M059J (cell line): ENCODE measurements at places on chromosomes 1 and 21. TPM values are rescaled to one million over a fixed set of nuclear protein-coding genes. Genes with fewer than 3 reads are reported as not detected.

Gene HPDL
- not detected in 2 replicates for total RNA-seq

DNA sequence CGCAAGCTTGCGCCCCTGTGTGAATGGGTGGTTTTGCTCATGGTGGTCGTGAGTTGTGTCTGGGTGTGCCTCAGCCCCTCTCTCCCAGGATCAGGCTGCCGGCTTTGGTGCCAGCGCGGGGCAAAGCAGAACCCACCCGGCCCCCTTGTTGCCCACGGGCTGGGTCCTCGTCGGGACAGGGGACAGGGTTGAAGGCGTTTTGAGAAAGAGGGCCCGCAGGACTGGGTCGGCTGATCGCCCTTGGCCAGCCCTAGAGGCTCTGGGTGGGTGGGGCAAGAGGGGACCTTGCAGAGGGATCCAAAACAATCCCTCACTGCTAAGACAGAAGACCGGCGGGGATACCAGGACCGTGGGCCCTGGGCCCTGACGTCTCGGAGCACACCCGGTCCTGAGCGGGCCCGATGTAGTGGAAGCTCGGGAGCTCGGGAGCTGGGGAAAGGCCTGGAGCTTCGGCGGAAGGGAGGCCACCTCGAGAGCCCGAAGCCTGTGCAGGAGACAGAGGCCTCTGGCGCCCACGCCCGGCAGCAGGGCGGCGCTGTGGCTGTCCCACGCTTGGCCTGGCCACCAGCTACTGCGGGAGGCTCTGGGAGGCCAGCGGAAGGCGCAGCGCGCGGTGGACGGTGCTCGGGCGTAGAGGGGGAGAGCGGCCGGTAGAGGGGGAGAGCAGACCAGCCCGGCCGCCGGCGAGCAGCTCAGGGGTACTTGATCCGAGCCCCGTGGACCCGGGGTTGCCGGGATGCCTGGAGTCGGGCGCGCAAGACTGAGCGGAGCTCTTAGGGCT lies 2.8 kb upstream of the ZNF678 start:
- no peak for DNase-seq

Gene SV2A
- total RNA-seq = 13.1 and 20.5 TPM in 2 replicates

Gene CRYBG2
- 0.42 and 2.0 TPM in 2 replicates for total RNA-seq

Gene GABRD
- not detected in 2 replicates for total RNA-seq

Gene IGSF9
- total RNA-seq = 0.25 and 0.32 TPM in 2 replicates

DNA sequence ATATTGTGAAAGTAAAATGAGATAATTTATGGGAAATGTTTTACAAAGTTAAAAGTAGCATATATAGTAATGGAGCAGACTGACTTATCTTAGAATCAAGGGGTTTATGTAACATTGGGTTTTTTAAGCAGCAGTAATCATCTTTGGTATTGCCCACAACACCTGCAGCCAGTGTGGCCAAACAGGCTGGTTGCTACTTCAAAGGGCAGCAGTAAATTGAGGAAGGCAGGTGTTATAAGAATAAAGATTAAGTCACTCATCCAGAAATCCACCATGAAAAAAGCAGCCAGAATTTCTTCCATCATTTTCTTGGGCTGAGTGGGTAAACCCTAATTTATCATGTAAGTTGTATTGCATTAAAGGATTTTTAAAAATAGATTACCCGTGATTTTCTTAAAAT lies 16.7 kb downstream of the DYNLT5 start:
- no peak for DNase-seq

DNA sequence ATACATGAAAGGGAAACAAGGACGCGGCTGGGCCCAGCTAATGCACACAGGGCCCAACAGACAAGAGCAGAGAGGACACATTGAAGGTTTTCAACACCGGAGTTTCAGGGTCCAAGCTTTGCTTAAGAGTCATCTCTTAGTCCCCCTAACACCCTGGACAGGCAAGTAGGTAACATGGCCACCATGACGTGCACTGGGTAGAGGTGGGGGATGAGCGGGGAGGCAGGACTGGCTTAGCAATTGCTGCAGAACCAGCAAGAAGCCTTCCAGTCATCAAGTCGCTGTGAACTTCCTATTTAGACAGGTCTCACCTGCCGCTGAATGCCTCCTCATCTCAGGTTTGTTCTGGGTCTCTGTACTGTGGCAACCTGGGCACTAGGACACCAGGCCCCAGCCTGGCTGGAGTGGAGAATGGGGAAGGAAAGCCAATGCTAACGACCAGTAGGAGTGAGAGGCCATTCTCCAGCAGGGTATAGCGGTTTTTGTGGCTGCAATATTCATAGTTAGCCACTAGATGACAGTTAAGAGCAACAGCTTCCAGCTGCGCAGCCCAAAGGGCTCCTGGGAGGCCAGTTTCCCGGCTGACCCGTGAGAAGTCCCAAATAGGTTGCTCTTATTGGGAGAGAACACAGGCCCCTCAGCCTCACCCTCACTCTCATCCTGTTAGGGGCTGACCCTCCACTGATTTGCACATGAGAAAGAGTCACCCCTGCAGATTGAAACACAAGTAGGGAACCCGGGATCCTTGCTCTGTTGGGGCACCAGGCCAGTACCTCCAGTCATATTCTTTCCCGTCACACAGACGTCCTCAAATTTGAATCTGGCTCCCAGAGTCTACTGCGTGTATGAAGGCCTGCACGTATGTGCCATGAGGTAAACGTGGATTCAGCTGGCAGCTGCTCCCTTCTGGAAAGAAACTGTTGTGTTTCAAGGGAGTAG lies 6.0 kb upstream of the PIGC start:
- DNase-seq = peak; percentile 70

DNA sequence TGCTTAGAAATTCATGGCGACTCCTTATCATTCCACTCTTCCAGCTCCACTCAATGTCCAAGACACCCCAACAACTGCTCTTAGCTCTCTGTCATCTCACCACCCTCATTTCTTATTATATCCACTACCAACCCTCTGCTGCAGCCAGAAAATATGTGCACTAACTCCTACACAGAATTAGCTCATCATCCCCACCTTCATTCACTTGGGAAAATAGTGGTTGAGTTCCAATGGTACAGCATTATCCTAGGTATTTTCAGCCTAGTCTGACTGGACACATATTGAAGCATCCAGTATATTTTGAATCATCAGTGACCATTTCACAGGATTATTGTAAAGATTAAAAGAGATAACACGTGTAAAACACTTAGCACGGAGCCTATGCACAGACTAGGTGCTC lies 16.7 kb upstream of the VSIG8 start:
- no peak for DNase-seq

DNA sequence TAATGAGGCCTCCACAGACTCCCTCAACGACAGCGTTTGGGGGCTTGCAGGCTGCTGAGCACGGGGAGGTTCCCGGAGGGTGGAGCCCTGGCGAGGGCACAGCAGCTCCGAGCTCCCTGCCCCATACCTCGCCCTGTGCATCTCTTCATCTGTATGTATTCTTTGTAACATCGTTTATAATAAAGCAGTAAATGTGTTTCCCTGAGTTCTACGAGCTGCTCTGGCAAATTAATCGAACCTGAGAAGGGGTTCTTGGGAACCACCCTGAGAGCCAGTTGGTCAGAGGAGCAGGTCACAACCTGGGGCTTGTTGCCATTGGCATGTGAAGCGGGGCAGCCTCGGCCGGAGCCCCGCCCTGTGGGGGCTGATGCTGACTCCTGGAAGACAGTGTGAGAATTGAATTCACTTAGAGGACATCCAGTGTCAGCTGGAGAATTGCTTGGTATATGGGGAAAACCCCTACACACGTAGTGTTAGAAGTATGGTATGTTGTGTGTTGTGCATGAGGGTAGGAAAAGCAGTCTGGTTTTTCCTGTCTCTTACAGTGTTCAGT lies 11.5 kb downstream of the SLC37A1 start:
- no peak for DNase-seq

DNA sequence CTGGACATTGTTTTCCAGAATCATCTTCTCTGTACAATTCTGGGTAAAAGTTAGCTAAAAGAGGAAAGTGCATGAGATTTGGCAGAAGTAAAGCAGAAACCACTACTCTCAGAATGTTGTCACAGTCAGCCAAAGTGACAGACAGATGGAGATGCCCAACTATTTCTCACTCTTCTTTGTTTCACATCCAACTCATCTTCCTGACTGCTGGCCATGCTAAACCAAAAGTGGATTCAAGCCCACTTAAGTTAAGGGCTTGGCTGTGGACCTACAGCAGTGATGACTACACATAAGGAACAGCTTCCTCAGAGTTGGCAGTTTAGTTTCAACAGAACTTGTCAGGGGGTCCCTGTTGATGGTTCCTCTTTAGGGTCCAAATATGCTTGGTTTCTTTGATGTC lies 730.2 kb downstream of the LRRIQ3 start:
- no peak for DNase-seq

GRCh38 chr1:79193211-79194079 lies 186.9 kb upstream of the ADGRL4 start:
- peak; percentile 52 for DNase-seq

DNA sequence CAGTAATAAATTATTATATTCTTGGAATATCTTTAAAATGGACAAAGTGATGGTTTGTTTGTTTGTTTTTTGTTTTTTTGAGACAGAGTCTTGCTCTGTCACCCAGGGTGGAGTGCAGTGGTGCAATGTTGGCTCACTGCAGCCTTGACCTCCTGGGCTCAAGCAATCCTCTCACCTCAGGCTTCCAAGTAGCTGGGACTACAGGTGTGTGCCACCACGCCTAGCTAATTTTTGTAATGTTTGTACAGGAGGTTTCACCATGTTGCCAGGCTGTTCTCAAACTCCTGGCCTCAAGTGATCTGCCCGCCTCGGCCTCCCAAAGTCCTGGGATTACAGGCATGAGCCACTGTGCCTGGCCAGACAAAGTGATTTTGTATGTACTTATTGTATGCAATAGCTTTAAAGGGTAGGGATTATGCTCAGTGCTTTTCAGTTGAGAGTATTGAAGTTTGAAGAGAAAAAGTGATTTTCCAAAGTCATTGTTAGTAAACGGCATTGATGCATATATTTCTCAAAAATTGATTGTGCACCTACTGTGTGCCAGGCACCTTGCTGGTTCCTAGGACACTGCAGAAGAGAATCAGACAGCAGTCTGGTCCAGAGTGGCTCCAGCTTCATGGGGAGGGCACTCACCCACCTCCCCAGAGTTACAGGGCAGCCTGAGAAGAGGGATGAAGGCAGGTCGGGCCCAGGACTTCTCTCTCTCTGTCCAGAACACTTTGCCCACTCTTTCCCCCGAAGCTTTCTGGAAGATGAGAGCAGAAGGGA lies 34.2 kb upstream of the TTC22 start:
- no peak for DNase-seq

Gene DNTTIP2
- total RNA-seq = 26.7 and 50.1 TPM in 2 replicates

Gene NBPF4
- not detected in 2 replicates for total RNA-seq

DNA sequence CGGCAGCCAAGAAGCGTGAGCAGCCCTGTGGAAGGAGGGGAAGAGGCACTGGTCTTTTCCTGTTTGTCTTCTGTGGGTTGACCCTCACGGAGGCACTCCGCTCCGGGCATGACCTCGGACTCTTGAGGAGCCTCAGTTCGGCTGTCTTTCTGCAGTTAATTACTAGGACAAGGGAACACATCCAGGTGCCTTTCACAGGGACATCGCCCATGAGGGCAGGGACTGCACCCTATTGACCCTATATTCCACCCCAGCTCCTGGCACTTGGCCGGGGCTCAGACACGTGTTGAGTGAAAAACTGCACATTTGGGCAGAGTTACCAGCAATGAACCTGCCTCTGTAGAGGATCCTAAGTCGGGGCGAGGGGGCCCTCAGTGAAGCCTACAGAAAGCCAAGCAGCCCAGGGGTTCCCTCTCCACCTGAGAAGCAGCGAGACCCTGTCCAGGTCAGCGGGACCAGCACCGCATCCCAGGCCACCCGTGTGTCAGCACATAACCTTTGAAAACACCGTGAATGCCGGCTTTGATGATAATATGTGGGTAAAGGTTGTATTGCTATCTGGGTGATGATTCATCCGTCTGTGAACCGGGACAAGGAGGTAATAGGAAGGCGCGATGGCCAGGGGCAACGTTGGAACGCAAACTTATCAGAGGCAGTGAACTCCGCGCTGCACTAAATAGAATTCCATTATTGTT lies 161.4 kb upstream of the ARHGEF16 start:
- DNase-seq = no peak

DNA sequence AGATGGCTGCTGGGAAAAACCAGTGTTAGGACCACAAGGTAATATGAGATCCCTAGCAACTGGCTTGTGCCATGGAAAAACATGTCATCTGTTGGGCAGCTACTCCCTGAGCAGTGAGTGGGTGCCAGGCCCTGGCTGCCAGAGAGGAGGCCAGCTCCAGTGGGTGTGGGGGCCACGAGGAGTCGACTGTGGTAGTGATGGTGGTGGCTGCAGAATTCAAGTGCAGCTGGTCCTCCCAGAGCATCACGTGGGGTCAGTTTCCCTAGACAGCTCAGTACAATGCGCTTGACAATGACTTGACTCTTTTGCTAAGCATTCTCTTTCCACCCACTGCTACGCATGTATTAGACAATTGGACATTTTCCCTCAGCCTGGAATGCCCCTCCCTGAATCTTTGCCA lies 14.5 kb upstream of the CDC42 start:
- DNase-seq = peak; percentile 29

DNA sequence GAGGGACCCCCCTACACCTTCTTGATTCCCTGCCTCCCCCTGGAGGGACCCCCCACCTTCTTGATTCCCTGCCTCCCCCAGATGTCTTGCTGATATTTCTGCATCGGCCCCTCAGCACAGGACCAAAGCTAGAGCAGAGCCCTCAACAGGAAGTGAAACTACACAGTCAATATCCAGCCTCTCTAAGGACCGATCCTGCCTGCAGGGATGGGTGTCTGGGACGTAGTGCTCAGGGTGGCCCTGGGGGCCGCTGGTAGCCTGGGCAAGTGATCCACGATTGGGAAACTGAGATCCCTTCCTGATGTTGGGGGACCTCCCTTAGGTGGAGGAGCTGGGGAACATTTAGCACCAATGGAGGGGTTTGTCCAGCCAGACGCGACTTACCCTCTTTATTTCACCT lies 3.9 kb upstream of the LEFTY2 start:
- no peak for DNase-seq

DNA sequence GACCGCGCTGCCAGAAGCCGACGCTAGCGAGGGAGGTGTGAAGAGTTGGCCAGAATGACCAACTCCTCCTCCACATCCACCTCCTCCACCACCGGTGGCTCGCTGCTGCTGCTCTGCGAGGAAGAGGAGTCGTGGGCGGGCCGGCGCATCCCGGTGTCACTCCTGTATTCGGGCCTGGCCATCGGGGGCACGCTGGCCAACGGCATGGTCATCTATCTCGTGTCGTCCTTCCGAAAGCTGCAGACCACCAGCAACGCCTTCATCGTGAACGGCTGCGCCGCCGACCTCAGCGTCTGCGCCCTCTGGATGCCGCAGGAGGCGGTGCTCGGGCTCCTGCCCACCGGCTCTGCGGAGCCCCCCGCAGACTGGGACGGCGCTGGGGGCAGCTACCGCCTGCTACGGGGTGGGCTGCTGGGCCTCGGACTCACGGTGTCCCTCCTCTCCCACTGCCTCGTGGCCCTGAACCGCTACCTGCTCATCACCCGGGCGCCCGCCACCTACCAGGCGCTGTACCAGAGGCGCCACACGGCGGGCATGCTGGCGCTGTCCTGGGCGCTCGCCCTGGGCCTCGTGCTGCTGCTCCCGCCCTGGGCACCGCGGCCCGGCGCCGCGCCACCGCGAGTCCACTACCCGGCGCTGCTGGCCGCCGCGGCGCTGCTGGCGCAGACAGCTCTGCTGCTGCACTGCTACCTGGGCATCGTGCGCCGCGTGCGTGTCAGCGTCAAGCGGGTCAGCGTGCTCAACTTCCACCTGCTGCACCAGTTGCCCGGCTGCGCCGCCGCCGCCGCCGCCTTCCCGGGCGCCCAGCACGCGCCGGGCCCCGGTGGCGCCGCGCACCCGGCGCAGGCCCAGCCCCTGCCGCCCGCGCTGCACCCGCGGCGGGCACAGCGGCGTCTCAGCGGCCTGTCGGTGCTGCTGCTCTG lies 1.2 kb downstream of the GPR88 start:
- peak; percentile 35 for DNase-seq

Gene HMGN2
- 1,156 and 1,189 TPM in 2 replicates for total RNA-seq

GRCh38 chr1:20076710-20077461 lies 6.9 kb downstream of the PLA2G5 start:
- DNase-seq = peak; percentile 59

- no peak for DNase-seq
Observed at GRCh38 chr1:165365341-165365740, 8.8 kb upstream of the LMX1A start.
